ENCODE measurements at places on chromosomes 3 and 15. TPM values are rescaled to one million over a fixed set of nuclear protein-coding genes. Genes with fewer than 3 reads are reported as not detected.

The PLA2G4E gene
- not detected for total RNA-seq

The SAMMSON gene
- total RNA-seq = not detected

The SAMD7 gene
- total RNA-seq = not detected

The COPG1 gene
- 305 TPM for total RNA-seq

GRCh38 chr3:19932422-19932821 lies 1.6 kb downstream of the EFHB start:
- no peak for DNase-seq

GRCh38 chr3:48594417-48595049 lies 596 bp downstream of the COL7A1 start:
- DNase-seq = peak; percentile 93

- DNase-seq = no peak
These were observed 95.8 kb downstream of the MESD start for GRCh38 chr15:80893777-80894176.

DNA sequence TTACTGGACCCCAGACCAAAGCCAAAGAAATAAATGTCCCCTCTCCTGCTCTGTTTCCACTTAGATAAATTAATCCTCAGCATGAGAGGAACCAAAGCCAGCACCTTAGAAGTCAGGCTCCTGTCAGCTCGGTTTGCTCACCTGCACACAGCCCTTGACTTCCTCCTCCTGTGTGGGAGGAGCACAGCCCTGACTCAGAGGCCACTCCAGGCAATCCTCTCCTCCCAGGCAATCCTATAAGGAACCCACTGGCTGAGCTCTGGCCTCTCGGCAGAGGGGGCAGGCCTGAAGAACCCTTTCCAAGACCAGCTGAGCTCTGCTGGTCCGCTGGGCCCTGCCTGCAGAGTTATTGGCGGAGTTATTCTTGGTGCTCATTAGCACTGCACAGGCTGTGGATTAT lies 30.8 kb downstream of the LIPC start:
- DNase-seq = no peak

GRCh38 chr15:25175789-25176615 lies 221.2 kb downstream of the SNRPN start:
- DNase-seq = peak; percentile 70

DNA sequence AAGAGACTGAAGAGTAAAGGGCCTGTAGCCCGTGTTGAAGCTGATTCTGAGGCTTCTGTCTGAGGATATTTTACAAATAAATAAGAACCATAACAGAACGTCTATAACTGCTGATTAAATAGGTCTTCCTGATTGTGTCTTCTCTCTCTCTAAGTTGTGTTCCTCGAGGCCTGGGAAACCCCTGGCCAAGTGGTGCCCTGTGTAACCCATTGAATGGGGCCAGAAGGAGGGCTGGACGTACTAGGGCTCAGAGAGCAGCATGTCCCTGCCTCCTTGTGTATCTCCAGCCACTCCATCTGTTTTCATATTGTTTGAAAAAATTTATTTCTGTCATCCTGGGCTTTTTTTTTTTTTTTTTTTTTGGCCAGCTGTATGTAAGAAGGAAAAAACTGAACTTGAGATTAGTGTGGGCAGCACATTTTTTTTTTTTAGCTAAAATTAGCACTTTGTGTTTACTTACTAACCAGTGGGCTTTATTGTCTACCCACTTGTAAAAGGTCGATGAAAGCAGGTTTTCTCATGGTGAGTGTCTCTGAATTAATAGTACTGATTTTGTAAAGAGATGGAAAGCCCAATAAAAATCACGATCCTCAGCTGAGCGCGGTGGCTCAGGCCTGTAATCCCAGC lies 10.7 kb downstream of the DHX30 start:
- no peak for DNase-seq

DNA sequence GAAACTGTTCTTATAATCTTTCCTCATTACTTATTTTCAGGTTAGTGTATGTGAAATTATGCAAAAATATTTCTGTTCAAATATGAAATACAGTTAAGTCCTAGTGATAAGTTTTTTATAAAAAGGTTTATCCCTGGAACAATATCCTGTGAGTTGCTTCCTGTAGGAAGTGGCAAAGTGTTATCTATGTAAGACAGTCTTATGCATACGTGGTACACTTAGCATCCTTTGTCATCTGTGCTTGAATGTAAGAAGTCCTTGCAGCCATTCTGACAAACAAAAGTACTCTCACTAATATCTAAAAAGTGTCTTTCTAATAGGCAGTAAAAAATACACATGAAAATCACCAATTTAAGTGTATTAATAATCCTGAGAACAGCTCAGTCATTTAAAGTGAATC lies 372.5 kb upstream of the BCHE start:
- DNase-seq = no peak

- no peak for DNase-seq
These were observed 117.6 kb downstream of the TOP2B start for GRCh38 chr3:25547103-25547502.

DNA sequence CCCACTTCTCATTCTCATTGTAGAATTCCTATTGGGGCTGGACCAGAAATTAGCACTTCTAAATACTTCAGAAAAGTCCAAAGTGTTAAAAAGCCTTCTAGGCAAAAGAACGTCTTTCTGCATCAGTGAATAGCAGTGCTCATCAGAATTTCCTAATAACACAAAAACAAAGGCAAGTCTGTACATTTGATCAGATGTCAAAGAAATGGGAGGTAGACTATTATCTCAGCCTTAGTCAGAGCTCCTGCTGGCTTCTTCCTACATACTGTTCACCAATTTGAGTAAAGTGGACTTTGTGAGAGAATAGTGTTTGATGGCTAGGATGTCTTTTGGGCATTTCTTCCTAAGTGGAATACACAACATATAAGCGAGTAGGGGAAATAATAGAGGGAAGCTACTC lies 48.7 kb downstream of the FOXB1 start:
- DNase-seq = no peak

Data from osteoblast (primary cell).